GM13977 (cell line): ENCODE measurements at places on chromosomes 2 and 18.

DNA sequence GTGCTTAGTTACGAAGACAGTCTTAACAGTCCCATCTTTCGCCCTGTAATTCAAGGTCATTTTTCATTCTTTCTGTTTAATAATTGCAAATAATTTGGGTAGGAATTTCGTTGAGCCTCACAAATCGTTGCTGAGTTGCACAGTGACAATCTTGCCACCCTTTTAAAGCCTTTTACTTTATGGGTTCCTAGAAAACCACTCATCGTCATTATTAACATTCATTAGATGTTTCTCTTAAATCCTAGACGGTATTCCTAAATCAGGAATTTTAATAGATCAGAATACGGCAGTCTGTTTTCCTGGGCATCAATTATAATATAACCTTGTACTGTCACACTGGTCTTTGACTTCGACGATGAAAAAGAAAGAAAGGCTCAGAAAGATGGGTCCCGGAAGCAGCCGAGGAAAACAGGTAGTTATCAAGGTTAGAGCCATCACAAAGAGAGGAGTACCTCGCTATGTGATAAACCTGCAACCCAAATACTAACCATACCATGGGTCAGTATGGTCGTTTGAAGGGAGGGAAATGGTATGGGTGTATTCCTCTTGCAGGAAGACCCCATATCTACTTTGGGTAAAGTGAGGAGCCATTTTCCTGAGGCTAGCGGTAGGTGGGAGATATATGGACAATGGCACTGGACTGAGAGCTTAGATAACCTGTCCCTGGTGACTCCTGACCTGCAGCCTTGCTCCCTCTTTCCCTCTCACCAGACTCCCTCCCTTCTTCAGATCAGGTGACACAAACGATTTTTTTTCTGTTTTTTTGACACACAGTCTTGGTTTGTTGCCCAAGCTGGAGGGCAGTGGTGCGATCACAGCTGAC is 981 bp upstream of the SF3B1 start:
- no peak for DNase-seq

GRCh38 chr18:9810299-9810698 is 75.5 kb upstream of the TXNDC2 start:
- no peak for DNase-seq

DNA sequence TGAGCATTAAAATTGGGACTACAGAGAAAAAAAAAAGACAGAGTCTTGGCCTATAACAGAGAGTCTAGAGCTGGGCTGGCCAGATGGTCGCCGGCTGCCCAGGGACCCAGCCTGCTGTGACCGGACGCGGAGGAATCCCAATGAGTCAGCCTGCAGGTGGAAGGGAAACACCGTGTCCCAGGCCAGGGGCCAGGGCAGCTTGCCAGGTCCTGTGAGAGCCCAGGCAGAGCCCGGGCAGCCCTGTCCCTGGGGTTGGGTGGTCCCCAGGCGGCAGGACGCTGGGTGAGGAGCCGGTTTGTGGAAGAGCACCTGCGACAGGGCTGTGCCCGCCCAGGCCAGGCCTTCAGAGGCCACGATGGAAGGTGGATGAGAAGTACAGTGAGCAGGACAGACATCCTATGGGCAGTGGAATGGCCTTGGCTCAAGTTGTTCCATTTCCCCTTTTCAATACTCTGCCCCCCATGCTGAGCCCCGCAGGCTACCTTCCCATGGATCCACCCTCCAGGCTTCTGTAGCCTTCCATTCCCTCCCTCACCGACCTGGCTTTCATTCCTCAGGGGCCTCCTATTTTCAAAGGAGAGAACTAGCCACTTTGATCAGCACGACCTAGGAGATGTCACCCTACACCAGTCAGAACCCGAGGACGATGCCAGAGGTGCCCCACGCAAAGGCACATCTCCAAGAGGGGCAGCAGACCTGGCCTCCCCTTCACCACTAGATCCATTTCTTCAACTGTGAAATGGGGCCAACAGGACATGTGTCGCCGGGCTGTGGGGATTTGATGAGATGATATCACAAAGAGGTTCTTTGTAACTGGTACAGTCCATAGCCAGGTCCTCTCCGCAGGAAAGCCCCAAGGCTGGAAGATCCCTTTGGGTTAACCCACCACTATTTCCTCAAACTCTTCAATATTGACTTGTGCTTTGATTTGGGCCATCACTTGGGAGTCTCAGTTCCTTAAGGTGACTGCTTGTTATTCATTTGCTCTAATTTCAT is 87.5 kb downstream of the POLR1A start:
- peak; percentile 39 for DNase-seq

DNA sequence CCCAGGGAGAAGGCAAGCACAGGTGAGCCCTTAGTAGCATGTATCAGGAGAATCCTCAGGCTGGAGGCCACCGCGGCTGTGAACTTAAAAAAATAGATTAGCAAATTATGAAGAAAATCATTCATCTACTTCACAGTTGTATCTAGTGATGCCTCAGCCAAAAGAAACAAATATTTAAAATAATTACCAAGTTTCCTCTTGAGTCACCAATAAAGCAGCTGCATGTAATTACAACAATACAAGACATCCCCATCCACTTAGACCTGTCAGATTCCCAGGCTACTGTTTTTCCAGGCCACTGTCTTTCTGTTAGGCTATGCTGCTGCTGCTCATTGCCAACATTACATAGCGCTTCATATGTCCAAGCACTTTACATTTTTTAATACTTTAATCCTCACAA is 54.6 kb upstream of the PHLPP1 start:
- DNase-seq = no peak

DNA sequence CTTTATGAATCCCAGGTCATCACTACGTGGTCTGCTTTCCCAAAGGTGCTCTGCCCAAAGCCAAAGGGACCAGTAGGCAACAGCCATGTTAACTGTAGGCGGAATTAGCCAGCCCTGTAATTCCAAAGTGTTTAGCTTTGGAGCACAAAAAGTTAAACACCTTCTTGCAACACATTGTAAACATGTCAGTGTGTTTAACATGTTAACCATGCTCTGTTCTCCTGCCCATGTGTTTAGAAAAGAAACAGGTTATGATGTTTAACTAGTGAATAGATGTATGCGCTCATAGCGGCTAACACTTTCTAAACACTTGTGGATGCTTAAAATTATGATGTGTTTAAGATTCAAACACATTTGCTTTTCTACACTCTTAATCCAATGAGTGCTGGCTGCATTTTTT is 292.4 kb downstream of the SRBD1 start:
- no peak for DNase-seq
